ENCODE measurements at places on chromosomes 6 and 20.

GRCh38 chr20:62493253-62493885, 17.6 kb upstream of the GATA5 start:
- no peak for DNase-seq

DNA sequence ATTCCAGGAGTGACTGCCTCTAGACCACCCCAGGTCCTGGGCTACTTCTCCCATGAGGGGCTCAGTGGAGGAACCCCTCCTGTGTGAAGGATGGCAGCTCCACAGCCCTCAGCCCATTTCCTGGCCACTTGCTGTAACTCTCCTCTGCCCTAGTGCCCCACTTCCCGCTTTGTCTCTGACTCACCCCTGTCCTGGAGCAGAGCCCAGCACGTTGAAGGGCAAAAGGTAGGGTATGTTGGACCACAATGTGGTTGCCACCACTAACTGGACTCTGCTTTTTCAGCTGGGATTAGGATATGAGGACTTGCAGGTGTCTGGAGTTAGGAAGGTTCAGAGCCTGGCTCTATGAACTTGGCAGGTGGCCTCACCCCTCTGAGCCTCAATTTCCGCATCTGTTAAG, 2.4 kb downstream of the MYBL2 start:
- no peak for DNase-seq

- peak; percentile 80 for DNase-seq
Observed at GRCh38 chr20:46307139-46307998, 929 bp downstream of the CDH22 start.

DNA sequence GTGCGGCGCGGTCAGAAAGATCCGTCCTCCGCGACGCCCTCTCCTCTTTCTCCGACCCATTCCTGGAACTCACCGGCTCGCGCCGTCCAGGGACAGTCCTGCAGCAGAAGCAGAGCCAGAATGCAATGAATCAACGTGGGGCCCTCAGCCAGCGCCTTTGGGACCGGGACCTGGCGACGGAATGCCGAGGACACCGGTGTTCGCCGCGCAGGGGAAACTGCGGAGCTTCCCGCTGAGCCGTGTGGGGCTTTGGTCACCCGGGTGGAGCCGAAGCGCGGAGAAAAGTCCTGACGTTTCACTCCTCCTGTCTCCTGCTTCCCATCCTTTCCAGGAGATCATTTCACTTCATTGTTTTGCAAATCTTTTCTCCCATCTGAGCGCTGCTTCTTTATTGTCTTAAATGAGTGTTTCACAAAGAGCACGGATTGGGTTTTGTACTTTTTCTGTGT, 26.5 kb downstream of the ULBP1 start:
- no peak for DNase-seq

DNA sequence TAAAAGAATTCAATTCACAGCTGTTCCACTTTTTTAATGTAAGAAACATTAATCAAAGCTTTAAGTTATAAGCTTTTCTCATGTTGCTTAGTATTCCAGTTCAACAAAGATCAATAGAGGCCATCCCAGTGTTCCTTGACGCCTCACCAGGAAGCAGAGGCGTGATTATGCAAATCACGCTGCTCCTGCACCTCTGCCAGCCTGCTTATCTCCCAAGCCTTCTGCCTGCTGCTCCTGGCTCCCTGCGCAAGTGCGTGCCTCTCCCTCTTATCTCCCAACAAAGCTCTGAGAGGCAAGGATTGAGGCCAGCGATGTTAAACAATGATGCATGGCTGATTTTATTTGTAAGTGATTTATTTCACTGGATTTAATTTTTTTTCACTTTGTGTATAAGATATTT, 42.8 kb downstream of the INSM1 start:
- DNase-seq = no peak

DNA sequence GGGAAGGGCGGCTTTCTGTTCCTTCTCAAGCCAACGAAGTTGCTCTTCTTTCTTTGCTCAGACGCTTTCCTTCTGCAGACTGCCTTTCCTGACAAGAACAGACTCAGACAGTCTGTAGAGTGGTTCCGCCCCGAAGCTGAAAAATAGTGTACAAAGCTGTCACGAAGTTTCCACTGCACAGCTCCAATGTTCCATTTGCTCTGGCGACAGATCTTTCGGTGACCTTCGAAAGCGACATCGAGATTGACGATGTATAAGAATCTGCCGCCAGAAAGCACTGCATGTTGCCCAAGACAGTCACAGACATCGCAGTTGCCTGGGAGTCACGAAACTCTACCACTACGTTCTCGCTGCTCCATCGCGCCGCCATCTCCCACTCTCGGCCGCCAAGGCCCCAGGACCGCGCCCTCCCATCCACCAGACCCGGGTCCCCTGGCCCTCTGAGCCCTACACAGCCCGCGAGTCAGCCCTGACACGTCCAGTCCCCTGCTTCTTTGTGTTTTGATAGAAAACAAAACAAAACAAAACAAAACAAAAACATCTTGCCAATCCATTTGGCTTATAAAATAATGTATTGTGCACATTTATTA, 42.1 kb upstream of the ZNF184 start:
- DNase-seq = no peak

- DNase-seq = no peak
Observed at GRCh38 chr6:35195120-35195780, 18.5 kb upstream of the SCUBE3 start.

DNA sequence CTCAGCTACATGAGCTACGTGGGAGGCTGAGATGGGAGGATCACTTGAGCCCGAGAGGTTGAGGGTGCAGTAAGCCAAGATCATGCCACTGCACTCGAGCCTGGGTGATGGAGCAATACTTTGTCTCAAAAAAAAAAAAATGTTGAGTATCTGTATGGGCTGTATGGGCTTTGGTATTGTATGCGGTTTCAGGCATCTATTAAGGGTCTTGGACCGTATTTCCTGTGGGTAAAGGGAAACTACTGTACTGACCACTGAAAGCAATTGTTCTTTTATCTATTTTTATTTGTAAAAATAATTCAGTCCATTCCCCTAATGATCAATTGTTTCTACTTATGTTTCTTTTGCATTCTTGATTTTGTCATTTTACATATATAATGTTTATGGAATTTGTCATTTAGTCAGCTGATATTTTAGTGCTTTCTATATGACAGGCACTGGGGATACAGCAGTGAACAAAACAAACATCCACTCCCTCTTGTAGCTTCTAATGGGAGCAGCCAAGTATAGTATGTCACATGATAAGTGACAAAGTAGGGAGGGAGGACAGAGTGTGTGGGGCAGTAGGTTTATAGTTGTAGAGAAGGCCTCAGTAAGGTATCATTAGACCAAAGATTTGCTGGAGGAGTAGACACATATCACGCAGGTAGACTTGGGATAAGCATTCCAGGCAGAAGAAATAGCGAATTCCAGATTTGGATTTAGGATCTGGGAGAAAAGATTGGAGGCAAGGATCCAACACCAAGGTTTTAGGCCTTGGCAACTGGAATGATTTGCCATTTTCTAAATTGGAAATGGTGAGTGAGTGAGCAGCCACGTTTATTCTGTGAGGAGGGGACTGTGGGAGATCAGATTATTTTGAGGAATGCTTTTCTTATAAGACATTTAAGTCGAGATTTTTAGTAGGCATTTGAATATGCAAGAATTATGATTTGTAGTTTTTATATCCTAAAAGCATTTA, 6.0 kb downstream of the PCMT1 start:
- no peak for DNase-seq

DNA sequence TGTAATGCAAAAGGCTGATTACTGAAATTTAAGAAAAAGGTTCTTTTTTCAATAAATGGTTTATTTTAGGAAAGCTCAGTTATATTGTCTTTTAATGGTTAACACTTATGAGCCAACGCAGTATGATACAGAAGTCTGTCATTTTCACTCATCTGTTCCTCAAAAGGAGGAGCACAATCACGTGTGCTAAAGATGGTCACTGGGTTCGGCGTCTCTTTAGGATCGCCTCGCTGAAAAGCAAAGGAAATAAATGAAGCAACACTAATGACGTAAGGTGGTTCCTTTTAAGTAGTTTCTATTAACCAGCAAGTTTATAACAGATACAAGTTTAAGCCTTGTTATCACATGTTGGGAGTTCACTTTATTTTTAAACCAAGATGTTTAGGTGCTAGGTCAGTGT, 125.7 kb downstream of the MAP3K4 start:
- no peak for DNase-seq

DNA sequence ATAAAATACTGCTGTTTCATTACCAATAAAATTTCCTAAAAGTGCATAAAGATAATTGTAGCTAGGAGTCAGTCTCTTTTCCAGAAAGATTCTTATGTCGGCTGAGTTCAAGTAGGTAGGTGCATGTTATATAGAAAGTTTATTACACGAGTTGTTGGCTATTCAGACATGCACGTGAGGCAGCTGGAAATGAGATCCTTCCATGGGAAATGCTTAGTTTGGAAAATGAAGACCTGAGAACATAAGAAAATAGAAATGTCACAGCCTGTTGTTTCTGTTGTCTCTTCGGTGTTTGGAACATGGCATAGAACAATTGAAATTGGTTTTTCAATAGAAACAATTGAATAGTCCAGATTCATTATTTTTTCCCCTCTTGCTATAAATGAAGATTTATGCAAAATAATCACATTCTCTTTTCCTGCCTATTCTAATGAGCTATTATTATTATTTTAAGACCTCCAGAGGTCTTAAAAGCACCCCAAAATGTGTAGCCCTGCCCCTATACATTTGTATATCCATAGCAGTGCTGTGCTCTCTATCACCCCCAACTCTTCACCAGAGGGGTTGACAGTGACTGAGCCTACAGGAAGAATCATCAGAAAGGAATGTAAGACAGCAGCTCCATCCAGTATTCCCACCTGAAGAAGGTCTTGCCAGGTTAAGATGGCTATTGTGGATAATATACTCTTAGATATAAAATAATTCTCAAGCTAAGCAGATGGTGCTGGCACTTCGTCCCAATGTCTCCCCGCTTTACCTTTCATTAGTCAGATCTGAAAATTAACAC, 82.2 kb downstream of the ZDHHC14 start:
- no peak for DNase-seq

DNA sequence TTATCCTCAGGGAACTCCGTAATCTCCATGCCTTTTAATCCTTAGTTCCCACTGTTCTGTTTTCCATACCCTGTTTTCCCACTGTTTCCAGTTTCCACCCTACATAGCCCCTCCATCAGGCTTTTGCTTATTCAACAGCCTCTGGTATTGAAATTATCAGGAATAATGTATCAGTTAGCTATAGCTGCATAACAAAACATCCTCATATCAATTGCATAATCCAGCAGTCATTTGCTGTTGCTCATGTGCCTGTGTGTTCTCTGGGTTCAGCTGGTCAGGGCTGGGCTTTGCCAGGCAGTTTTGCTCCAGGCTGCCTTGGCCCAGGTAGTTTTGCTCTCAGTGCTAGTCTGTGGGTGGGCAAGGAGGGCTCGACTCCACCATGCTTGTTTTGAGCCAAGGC, 94.3 kb upstream of the FOXA2 start:
- DNase-seq = no peak

DNA sequence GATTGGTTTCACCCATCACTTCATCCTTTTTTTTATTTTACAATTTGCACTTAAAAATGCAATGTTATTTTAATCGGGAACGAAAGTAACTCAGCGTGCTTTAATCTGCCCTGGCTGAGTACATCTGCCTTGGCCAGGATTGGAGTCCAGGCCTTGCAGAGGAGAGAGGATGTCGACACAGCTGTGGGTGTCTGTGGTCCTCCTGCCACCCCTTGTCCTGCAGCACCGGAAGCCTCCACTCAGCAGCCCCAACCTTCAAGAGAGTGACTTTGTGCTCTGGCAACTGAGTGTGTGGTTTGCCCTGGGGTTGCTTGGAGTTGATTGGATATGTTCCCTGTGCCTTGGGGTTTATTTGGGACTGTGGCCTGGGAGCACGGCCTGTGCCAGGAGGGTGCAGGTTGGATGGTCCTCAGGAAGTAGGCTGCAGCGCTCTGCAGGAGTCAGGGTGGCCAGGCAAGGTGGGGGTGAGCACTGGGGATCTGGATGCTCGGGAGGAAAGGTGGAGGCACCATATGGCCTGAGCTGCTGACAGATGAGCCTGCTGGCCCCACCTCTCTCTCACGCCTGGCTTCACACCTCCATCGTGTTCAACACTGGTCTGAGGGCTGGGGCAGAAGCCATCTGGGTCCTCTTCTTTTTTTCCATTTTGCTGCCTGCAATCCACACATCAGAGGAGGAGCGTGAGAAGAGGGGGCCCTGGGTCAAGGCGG, 4.3 kb downstream of the MYT1 start:
- no peak for DNase-seq

DNA sequence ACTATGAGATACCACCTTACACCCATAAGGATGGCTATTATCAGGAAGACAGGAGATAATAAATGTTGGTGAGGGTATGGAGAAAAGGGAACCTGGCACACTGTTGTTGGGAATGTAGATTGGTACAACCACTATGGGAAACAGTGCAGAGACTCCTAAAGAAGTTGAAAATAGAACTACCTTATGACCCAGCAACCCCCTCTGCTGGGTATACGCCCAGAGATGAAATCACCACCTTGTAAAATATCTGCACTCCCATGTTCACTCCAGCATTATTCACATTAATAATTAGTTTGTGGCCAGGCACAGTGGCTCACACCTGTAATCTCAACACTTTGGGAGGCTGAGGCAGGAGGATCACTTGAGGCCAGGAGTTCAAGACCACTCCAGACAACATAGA, 26.8 kb downstream of the ZBTB9 start:
- no peak for DNase-seq

DNA sequence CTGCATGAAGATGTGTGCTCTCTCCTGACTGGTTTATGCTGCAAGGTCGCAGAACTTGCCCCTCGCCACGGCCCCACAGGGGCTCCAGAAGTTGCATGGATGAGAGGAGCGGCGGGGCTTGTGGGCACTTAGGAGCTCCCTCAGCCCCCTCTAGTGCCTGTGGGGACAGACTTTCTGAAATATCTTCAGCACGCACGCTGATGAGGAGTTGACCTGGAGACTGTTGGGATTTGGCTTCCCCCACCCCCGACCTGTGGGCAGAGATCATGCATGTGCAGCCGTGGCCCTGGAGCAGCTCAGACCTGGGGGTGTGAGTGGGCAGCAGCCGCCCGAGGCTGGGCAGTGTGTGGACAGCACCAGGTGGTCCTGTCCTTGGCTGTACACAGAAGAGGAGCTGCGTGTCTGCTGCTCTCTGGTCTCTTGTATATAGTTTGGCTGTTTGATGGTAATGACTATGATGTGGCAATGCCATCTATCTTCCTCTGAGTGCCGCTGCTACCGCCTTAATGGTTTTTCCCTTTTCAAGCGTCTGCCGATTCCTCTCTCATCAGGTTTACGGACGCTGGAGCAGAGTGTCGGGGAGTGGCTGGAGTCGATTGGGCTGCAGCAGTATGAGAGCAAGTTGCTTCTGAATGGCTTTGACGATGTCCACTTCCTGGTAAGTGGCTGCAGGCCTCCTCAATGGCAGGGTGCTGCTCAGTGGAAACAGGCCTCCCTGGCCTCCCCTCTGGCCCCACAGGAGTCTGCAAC, 81.4 kb downstream of the TCP11 start:
- no peak for DNase-seq
